ENCODE measurements at places on chromosomes 1 and 21. TPM values are rescaled to one million over a fixed set of nuclear protein-coding genes. Genes with fewer than 3 reads are reported as not detected.

NBPF6 gene
- total RNA-seq, result under 0.01 TPM

KRTAP19-1 gene
- total RNA-seq, result not detected

SPRR2G gene
- total RNA-seq, result not detected

XCL1 gene
- total RNA-seq, result not detected

PIGP gene
- 6.3 TPM for total RNA-seq

HMCN1 gene
- total RNA-seq, result 1.0 TPM

TMEM201 gene
- total RNA-seq, result 2.1 TPM

SH3D21 gene
- 1.9 TPM for total RNA-seq

C1orf105 gene
- not detected for total RNA-seq

HSD11B1 gene
- total RNA-seq, result 1.7 TPM

HSPB7 gene
- total RNA-seq, result not detected

GPR37L1 gene
- total RNA-seq, result not detected

NCAM2 gene
- total RNA-seq, result not detected

TBCE gene
- total RNA-seq, result 17.4 TPM

C21orf58 gene
- total RNA-seq, result 0.68 TPM

LAMC1 gene
- 233 TPM for total RNA-seq

ANGPTL7 gene
- total RNA-seq, result not detected

TTLL7 gene
- 1.0 TPM for total RNA-seq

DPT gene
- not detected for total RNA-seq

LRRC71 gene
- not detected for total RNA-seq

SERTAD4 gene
- 0.34 TPM for total RNA-seq

Measured in nasal cavity respiratory epithelium epithelial cell of viscerocranial mucosa (primary cell).